ENCODE measurements at places on chromosomes 7 and 10. TPM values are rescaled to one million over a fixed set of nuclear protein-coding genes. Genes with fewer than 3 reads are reported as not detected.

DNA sequence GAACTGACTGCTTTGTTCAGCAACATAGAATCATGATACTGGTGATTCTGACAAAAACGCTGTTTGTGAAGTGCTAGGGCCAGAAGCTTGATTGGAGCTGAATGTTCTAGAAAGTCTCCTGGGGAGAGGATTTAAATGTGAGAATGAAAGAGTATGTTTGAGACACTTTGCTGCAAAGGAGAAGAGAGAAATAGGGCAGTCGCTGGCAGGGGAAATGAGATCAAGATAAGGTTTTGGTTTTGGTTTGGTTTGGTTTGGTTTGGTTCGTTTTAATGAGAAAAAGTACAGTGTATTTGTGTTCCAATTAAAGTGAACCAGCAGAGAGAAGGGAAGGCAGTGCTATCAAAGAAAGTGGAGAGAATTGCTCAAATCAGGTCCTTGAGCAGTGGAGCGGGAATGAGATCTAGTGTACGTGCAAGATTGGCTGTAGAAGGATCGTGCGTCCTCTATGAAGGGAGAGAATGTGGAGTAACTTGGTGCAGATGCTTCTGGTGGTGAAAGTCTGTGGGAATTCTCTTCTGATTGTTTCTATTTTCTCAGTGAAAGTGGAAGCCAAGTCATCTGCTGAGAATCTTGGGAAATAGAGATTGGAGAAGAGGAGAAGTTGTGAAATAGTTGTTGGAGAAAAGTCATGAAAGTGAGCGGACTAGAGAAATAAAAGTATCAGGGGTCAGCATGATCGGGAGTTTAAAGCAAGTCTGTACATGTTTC, 270.5 kb downstream of the CCDC3 start:
- no peak for DNase-seq

Gene AGBL3
- 1.0 TPM for total RNA-seq

GRCh38 chr10:33187427-33187999, 147.0 kb downstream of the NRP1 start:
- DNase-seq, result no peak

GRCh38 chr7:112160771-112161150, 45.4 kb downstream of the DOCK4 start:
- DNase-seq, result no peak

DNA sequence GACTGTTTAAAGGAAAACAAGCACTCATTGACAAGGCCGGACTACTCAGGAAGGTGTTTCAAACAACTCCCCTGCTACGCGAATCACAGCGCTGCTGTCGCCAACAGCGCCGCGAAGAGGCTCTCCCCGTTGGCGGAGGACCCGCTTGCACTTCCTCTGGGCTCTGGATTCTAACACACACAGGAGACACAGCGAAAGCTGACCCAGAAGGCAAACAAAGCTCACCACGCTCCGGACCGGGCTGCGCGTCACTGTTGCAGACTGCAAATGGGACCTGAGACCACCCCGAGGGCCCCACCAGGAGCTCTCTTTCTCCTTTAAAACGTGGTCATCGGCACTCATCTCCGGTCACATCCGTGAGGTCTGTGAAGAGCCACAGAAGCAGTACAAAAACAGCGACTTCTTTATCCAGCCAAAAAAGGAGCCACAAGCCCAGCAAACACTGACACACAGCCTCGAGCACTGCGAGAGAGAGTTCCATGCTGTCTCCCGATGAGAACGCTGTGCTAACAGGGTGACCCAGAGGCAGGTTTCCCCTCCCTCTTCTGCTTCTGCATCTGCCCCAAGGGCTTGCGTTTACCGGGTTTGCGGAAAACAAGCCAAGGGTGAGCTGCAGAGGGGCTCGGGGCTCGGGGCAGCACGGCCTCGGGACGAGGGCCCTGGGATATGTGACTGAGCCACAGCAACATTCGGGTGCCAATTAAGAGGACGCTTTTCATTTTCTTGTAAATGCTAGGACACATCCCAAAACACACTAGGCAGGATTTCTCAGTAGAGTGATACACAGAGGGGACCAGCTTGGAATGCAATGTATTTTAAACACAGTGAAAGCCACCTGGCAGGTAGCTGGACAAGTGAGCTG, 41.3 kb downstream of the AMZ1 start:
- no peak for DNase-seq

- no peak for DNase-seq
Observed at GRCh38 chr10:120971671-120972070, 120.5 kb downstream of the WDR11 start.

Gene TFR2
- total RNA-seq, result 0.34 TPM

- no peak for DNase-seq
Observed at GRCh38 chr10:54496852-54497251, 304.2 kb downstream of the PCDH15 start.

DNA sequence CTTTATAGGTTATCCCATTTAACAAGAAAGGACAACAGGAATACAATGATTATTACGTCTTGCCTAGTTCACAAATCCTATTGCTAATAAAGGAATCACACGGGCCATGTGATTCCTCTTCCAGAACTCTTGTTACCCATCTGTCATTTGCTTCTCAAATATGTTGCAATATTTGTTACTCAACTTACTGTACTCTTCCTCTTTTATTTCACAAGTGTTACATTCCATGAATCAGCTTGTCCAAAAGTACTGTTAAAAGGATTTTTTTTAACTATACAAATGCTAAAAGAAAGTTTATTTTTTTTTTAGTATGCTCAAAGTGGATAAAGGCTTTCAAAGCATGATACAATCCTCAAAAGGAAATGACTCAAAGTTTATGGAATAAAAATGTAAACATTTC, 3.9 kb upstream of the CD36 start:
- no peak for DNase-seq

Gene PRKAR1B
- 23.7 TPM for total RNA-seq

Gene CUBN
- total RNA-seq, result 1.3 TPM

- DNase-seq, result no peak
Observed at GRCh38 chr7:24652251-24652939, 79.1 kb downstream of the PALS2 start.

Gene PNLIPRP2
- total RNA-seq, result not detected
